ENCODE measurements at places on chromosomes 7 and 10.

DNA sequence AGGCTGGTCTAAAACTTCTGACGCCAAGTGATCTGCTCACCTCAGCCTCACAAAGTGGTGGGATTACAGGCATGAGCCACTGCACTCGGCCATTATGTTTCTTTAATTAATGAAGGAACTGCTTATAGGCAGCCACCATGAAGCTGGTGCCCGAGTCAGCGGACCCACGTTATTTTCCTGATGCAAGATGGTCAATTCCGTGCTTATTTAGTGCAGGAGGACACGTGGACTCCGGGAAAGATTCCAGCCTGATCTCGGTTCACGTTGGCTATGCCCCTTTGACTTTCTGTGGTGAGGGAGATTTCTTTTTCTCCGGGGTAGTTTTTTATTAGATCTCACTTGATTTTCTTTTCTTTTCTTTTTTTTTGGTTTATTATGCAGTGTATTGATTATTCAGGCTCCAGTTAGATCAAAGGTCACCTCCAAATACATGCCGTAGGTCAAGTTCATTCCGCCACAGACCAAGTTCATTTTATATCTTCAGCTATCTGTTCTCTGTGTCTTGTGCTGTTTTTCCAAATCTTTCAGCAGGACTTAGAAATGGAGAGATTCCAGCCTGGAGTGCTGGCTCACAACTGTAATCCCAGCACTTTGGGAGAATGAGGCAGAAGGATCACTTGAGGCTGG, 8.3 kb downstream of the CAMK1D start:
- DNase-seq, result no peak

DNA sequence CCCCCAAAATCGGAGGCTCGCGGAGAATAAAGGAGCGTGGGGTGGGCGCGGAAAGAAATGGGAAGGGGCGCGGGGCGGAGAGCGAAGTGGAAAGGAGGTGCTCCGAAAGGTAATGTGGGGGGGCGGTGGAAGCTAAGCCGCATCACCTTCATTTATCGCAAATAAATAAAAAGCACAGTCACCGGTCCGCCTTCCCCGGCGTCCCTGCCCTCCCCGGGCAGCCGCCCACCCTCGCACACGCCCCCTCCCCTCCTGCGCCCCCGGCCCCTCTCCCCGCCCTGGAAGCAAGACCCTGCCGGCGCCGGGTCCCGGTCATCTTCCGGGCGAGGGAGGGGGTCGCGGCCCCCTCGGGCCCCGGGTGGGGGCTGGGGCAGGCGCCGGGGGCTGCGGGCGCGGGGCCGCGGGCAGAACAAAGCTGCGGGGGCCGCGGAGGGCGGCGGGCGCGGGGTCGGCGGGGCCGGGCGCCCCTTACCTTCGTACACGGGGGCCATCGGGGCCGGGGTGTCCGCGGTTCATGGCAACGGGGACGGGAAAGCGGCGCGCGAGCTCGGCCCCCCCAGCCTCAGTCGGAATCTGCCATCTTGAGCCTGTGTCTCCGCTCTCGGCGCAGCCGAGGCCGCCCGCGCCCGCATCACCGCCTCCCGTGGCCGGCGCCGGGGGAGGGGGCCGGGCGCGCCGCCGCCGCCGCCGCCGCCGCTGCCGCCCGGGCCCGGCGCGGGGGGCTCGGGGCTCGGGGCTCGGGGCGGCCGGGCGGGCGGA, 486 bp downstream of the HIPK2 start:
- DNase-seq, result no peak

DNA sequence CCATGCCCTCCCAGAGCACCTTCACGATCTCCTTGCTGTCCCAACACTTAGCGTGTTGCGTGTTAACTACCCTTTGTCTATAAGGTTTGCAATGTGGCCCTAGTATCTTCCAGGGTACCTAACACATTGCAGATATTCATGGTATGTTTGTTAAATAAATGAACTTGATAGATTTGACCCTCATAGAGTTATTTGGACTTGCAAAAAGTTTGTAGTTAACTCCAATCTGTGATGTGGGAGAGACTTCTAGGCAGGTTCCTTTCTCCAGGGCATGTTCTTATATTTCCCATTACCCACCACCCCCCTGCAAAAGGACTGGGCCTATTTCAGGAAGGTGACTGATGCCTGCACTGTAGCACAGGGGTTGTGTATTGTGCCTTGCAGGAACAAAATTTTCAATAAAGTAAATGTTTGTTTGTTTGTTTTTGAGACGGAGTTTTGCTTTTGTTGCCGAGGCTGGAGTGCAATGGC, 612 bp downstream of the HILPDA start:
- DNase-seq, result no peak

GRCh38 chr7:13982940-13983677, 6.4 kb downstream of the ETV1 start:
- no peak for DNase-seq

GRCh38 chr10:69382382-69383117, 34.2 kb downstream of the TACR2 start:
- no peak for DNase-seq

- DNase-seq, result peak; percentile 78
Observed at GRCh38 chr10:12902135-12902572, 99.4 kb downstream of the CCDC3 start.

GRCh38 chr7:132784406-132784805, 208.1 kb upstream of the PLXNA4 start:
- DNase-seq, result no peak

GRCh38 chr7:1861799-1862458, 191.9 kb downstream of the ELFN1 start:
- no peak for DNase-seq

- no peak for DNase-seq
Observed at GRCh38 chr10:42707234-42707633, 68.9 kb upstream of the ZNF33B start.

DNA sequence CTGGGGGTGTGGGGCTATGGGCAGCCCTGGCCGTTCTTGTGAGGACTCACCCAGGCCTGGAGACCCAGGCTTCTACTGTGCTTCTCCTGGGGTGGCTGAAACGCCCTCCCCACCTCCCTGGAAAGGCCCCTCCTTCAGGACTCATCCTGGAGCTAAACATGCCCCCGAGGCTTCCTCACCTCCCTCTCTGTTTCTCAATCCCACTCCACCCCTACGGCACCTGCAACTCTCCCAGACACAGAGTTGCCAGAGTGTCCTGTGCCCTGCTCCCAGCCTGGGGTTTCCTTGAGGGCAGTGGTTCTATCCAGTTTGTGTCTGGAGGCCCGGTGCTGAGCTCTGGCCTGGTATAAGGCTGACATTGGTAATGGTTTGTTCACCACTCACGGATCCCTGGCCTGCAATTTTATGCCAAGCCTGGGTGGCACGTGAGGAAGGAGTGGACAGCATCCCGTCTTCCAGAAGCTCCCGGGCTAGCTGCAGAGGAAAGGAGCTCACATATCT, 68.0 kb downstream of the GRID1 start:
- no peak for DNase-seq

DNA sequence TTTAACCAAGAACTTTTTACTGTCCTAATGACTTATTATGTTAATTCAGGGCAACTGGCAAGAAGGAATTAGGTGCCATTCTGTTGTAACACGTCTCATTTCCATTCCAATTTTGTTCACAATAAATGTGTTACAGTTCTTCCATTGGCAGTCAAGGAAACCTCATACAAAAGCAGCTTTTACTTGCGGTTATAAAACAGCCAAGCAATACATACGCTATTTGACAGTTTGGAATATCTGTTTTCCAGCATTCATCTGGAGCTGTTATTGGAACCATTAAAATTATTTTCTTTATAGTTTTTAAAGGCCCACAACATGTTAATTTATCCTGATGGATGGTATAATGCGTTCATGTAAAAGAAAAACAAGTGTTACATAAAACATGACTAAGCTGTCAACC, 33.3 kb downstream of the MTERF1 start:
- no peak for DNase-seq

DNA sequence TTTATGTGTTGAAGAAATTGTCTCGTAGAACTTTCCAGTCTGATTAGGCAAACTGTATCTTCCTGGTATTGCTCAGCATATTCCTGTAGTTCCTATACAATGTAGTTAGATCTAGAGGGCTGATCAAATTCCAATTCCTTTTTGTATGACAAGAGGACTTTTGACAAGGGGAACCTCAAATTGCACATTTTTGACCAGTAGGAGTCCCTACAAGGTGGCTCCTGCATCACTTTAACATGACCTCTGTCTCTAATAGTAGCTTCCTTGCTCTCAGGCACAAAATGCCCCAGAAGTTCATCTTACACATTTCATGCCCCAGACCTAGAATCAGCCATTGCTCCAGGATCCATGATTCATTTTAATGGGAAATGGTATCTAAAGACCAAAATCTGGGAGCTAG, 18.7 kb downstream of the HERPUD2 start:
- DNase-seq, result no peak

DNA sequence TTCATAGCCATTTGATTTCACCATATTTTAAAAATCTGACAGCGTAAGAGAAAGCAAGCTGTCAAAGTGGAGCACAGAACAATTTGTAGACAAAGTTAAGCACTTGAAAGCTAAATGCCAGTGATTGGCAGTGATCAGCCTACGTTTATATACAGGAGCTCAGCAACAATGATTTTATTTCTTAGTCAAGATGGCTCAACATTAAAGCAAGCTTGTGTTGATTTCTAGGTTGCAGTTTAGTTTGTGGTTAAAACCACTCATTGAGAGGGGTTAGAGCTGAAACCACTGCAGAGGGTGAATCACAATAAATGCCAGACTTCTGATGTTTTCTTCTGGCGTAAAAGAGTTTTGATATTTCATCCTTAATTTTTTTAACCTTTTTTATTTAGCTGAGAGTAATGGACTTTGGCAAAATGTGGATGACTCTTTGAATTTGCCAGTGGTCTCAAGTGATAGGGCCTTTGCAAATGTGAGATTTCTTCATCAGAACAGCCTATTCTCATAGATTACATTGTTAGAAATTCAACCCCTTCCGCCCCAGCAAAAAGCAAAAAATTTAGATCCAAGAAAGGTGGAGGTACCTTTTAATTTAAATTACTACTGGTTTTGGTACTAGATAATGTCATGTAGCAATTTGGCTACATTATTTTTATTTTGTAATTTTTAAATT, 73.8 kb downstream of the SHOC2 start:
- DNase-seq, result no peak

GRCh38 chr7:132226046-132226956, 350.0 kb downstream of the PLXNA4 start:
- DNase-seq, result no peak

- DNase-seq, result peak; percentile 45
Observed at GRCh38 chr7:105876964-105877601, 684 bp upstream of the ATXN7L1 start.

GRCh38 chr10:77685432-77685831, 47.8 kb upstream of the KCNMA1 start:
- DNase-seq, result no peak

DNA sequence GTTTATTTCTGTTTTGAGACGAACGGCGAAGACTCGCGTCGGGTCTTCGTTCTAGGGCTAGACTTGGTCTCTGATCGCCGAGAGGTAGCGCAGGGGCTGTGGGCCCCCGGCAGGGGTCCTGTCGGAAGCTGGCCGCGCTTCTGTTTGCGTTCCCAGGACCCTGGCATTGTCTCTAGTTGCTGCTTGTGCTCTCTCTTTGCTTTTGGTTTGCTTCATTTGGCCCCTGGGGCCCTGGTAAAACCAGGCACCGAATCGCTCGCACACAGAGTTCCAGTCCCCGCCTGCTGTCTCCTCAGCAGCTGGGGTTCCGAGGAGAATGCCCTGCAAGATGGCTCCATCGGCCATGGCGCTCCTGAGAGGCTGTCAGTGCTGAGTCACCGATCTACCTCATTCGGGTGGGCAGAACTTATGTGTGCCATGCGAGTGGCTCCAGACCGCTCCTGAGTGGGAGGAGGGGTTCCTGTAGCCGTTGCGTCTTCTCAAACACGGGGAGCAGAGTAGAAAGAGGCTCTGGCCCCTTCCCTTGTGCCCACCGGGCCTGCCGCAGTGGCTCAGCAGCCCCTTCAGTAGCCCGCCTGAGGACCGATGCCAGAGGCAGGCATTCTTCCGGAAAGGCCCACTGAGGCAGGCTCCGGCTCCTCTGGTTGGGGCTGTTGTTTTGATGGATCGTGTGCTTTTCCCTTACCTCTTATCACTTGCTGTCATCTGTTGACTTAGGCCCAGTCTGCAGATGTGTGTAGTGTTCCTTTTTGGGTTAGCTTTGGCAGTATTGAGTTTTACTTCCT, 826 bp downstream of the CHPF2 start:
- DNase-seq, result no peak

DNA sequence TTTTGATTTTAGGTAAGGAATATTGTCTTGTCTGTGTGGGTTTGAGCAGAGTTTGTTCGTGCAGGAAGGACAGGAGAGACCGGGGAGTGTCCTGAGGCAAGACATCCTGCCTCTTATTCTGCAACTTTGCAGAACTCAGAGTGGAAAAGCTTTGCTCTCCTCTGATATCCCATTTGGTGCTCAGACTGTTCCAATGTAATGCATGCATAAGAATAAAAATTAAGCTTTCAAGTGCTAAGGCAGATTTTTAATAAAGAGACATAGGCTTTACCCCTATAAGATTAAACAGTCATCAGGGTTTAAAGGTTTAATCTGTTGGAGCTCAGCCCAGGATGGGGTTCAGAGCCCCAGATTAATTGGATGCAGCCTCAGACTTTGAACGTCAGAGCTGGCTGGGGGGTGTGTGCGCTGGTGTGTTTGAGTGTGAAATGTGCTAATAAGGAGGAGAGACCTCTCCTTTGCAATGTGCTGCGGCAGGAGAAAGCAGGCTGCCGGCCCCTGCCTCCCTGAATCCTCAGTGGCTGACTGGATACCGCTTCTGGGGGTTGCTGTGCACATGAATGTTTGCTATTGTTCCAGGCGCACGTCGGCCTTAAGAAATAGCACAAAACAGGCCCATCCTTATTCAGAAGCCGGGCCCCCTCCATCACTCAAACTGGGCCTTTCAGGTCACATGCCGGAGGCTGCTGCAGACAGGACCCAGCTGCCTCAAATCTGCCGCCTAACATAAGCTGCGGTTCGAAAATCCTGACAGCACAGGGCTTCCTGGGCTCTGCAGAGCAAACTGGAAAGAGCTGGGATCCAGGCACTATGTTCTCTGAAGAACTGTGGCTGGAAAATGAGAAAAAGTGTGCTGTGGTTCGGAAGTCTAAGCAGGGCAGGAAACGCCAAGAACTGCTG, 84.1 kb upstream of the PRR15 start:
- no peak for DNase-seq

GRCh38 chr7:134636008-134636449, 10.6 kb upstream of the BPGM start:
- DNase-seq, result peak; percentile 14

DNA sequence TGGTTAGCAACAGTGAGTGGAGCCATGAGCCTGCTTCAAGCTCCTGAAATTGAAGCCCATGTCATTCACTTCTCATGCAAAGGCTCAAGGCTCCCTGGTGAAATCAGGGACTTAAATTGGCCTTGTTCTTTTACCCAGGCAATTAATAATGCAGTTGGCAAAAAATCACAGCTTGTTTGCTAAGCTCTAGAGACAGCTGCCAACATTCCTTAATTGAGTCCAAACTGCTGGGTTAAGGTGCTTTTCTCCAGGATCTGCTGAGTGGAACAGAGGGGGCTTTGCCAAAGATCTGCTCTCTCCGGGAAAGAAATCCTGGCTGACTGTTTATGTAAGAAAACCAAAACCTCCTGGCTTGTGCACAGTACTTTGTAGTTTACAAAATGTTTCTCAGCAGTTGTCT, 257.6 kb upstream of the GHITM start:
- DNase-seq, result no peak
